GM18507 (cell line): ENCODE measurements at places on chromosomes 7 and 10.

DNA sequence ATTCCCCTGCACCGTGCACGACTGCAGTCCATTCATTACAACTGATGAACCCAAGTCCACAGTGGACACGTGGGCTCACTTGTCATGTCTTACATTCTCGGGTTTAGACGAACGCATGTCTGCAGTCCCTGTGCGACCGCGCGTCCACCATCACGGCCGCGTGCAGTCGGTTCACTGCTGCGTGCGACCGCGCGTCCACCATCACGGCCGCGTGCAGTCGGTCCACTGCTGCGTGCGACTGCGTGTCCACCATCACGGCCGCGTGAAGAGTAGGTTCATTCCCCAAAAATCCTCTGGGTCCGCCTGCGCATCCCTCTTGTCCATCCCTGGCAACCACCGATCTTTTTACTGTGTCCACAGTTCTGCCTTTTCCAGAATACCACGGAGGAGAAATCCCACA lies 100.5 kb downstream of the MAD1L1 start:
- DNase-seq = no peak

DNA sequence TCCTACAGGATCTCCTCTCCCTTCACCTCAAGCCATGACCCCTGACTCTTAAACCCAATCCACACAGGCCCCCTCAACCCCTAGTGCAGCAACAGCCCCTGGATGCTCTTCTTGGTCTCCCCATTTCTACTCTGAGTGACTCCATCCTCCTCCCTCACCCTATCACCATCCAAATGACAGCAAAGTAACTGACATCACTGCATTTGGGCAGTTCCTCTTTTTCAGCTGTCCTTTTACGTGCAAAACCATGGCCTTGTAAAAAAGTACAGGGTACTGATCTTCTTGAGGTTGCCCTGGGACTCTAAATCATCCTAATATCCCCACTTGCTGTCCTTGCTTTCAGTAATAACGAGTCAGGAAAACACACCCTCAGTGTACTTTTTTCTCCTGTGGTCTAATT lies 454.9 kb downstream of the ADRA2A start:
- no peak for DNase-seq

DNA sequence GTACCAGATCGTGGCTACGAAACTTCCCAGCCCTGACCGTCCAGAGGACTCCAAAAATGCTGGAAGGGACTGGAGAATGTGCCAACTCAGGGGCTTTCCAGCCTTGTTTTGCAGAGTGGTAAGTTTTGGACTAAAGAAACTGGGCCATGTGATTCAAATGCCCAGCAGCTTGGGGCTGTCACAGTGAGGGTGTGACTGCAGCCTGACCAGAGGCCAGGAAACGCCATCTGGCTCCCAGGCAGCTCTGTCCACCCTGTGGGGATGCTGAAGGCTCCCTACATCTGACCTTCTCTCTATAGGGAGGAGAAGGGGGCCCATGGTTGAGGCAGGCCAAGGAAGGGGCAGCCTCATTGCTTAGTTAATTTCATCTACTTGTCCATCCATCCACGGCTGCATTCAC lies 61.6 kb upstream of the HMX3 start:
- no peak for DNase-seq

- DNase-seq = no peak
These were observed 294.9 kb downstream of the IPMK start for GRCh38 chr10:57972783-57973182.

GRCh38 chr7:30926313-30926712 lies 14.7 kb downstream of the AQP1 start:
- DNase-seq = no peak

DNA sequence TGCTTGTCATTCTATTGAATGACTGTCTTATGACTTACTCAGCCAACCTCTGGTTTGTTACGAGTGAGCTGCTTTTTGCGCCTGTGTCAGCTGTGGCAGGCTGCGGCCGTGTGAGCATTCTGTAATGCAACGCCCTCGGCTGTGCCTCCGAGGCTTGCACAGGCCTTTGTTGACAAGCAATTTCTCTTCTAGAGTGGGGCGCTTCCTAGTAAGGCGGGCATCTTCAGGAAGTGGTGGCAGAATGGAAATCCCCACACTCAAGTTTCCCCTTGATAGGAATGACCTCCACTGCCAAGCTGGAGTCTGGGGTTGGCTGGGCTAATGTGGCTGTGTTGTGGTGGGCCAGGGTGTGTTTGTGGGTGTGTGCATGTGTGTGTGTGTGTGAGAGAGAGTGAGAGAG lies 20.2 kb upstream of the TMEM178B start:
- DNase-seq = no peak

DNA sequence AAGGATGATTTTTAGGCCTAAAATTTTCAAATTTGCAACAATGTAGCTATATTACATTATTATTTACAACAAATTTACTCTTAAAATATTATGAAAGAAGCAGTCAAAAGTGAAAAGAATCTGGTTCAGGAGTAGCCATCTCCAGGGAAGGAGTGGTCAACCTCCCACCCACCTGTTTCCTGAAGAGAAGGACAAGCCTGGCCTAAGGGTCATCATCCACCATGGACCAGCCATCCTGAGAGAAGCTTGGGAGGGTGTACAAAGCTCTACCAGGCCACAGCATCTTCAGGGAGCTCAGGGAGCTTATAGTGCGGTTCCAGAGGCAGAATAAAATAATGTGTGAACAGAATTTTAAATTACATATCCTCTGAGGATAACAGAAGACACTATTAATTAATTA lies 38.1 kb downstream of the COL1A2 start:
- DNase-seq = no peak

DNA sequence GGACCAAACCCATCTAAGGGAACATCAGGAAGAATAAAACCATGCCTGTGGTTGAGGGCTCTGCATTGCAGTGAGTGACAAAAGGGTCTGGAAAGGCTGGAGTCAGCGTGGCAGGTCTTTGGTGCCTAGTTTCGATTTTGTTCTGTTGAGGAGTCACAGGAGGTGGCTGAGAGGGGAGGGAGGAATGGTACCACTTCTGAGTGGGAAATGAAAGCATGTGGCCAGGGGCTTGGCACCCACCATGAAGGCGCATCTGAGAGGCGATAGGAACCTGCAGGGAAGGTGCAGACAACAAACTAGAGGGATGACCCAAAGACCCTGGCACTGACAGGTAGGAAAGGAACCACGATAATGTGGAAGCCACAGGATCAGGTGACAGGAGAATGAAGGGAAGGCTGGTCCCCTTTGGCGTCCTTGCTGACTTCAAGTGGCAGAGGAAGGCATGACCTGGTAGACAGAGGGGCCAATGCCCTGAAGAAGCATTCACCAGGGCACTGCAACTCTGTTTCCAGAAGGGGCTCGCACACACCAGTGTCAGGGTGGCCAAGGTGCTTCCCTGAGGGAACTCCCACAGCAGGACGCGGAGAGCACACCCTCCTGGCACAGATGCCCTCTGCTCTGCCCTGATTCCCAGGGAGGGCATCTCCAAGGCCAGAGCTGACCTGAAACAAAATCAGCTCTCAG lies 41.7 kb downstream of the HIPK2 start:
- no peak for DNase-seq

DNA sequence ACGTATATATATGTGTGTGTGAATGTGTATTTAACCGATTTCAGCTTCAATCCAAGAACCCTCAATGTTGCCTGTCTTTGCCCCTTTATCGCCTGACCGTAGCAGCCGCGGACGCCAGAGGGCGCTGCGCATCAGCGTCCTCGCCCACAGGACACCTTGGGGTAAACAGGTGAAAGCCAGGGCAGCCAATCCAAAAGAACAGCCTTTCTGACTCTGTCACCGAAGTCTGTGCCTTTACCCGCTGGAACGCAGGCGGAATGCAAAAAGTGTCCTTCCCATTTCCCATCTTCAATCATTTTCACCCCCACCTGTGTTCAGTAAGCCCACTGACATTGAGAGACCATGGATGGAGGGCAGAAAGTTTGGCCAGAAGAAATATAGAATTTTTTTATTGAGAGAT lies 3.6 kb downstream of the NXPH1 start:
- no peak for DNase-seq

- DNase-seq = no peak
These were observed 286.8 kb downstream of the PARD3 start for GRCh38 chr10:34528320-34528719.

GRCh38 chr10:33661580-33662336 lies 327.3 kb upstream of the NRP1 start:
- no peak for DNase-seq
